Stimulated activated CD4-positive, alpha-beta T cell treated with anti-CD3 and anti-CD28 coated beads, Interleukin-4, amount 100 ng/mL, for 24 hours (primary cell): ENCODE measurements at places on chromosomes 2 and 18.

GRCh38 chr2:15652801-15653200 is 61.1 kb downstream of the DDX1 start:
- no peak for DNase-seq

- no peak for DNase-seq
These were observed 787 bp downstream of the ERBB4 start for GRCh38 chr2:212537726-212538304.

DNA sequence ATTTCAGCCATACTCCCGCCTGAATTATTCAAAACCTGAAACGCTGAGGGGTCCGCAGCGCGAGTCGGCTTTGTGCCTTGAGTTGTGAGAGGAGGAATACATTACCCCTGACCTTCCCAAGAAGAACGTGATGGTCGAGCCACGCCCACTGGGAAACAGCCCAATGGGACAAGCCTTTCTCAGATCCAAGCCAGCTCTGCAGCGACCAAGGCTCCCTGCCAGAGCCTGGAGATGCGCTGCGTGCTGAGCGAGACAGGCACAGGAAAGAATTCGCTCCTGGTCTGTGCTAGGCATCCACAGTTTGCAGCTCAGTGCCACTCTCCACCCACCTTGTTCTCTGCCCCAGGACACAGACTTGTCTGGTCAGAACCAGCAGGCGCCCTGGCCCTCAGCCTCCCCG is 74.1 kb upstream of the GLI2 start:
- DNase-seq: no peak

DNA sequence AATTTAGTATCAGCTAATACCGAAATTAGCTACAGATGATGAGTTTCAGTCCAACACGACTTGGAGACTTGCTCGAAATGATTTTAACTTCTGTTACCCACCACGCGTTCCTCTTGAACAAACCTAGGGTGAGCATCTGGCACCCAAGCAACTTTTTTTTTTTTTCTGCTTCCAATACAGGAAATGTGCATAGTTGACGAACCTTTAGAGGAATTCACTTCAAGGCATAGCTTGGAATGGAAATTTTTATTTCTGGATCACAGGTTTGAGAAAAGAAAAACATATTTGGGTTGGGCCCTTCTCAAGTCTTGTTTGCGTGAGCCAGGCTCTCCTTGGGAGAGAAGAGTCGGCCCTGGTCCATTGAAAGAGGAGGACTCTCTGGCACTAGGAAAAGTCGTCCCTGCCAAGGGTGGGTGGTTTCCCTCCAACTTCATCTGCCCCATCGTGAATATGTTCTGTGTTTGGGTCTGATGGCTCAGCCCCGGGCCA is 37.4 kb upstream of the RPL31 start:
- no peak for DNase-seq

DNA sequence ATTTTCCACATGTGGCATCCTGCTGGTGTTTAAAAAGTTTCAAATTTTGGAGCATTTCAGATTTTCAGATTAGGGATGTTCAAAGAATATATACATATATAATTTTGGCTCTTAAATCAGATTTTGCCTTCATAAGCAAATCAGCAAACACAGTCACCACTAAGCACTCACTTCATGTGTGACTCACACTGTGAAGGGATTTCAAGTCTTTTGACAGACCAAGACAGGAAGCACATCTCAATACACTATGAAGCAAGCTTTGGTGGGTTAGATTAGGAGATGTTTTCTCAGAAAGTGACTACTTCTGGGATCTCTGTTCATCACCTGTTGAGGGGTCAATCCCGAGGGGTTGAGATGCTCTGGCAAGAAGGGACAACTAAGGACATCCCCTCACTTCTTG is 227.8 kb upstream of the RBBP8 start:
- DNase-seq: no peak

- DNase-seq: no peak
These were observed 390.2 kb downstream of the THSD7B start for GRCh38 chr2:137155356-137156104.

DNA sequence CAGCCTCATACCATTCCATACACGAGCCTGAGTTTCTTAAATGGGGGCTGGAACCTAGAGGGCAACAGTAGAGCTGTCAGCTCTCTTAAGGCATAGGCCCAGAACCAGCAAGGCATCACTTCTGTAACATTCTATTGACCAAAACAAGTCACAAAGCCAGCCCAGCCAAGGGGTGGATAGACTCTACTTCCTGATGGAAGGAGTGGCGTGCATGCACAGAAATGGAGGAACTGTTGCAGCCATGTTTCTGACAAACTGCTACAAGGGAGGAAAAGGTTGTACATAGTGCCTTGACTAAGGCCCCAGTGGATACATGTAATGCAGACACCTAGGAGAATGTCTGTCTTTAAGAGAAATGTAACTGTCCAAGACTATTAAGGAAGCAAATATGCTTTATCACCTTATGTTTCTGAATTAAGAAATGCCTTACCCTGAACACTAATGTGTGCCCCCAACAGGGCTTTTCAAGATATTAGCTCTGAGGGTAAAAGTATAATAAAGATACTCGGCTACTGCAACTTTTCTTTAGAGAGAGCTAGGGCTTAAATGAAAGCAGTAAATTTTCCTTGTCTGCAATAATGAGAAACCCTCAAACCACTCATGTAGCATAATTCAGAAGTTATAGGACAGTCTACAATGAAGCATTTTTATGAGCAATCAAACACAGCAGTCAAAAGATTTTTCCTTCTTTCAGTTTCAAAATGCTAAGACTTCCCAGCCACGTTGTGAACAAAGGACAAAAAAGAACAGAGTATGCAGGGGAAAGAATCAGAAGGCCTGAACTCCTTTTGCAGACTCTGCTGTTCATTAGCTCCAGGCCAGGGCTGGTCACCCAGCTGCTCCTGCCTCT is 35.1 kb upstream of the CDC42EP3 start:
- no peak for DNase-seq

DNA sequence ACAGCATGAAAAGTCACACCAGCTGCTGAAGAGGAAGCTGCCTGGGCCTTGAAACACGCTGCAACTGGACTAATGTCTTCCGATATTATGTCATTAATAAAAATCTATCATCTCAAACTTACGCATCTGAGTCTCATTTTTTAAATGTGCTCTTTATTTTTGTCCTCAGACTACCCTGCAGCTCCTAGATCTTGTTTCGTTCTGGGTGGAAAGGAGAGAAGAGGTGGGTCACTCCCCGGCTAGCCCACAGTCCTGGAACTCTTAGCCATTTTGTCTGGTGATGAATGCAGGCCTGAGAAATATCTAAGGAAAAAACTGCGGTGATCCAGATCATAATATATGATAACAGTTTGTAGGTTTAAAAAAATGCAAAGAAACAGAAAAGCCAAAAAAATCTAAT is 73.3 kb downstream of the TXNL1 start:
- DNase-seq: no peak

GRCh38 chr2:238853218-238853617 is 5.3 kb downstream of the TWIST2 start:
- DNase-seq: no peak

GRCh38 chr18:21760321-21760720 is 19.7 kb downstream of the MIB1 start:
- no peak for DNase-seq

DNA sequence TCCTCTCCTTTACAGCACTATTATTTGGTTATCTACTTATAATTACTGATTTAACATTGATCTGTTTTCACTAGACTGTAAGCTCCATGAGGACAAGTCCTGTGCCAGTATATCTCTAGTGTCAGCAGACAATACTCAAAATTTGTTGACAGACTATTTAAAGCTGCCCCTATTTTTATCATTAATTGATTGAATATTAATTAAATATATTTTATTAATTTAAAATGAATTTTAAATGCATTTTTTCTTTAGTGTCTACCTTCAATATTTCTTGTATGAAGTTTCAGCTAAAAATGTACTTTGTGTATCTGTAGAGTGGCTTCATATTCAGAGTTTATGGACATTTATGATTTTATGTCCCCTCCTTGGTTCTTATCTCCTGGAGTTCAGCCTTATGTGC is 26.4 kb upstream of the FHOD3 start:
- DNase-seq: no peak

GRCh38 chr2:232882085-232882484 is 12.0 kb downstream of the SNORC start:
- DNase-seq: no peak
